ENCODE measurements at places on chromosomes 3 and 15.

DNA sequence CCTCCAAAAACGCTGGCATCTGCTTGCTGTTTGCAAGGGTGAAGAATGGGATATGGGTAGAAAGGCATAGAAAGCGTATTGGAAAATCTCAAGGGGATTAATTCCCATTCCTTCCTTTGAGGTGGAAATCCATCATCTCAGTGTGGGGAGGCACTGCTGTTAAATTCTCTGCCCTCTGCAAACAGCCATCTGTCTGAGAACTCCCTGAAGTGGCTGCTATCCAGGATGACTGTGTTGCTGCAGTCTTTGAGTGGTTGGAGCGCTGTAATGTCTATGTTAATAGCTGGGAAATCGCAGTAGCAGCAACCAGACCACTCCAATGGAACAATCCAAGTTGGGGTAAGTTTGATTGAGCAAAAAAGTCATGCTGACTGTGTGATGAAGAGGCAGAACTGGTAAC, 625.9 kb downstream of the NLGN1 start:
- DNase-seq, result no peak

GRCh38 chr3:129758306-129758705, 135.2 kb downstream of the TMCC1 start:
- DNase-seq, result no peak

DNA sequence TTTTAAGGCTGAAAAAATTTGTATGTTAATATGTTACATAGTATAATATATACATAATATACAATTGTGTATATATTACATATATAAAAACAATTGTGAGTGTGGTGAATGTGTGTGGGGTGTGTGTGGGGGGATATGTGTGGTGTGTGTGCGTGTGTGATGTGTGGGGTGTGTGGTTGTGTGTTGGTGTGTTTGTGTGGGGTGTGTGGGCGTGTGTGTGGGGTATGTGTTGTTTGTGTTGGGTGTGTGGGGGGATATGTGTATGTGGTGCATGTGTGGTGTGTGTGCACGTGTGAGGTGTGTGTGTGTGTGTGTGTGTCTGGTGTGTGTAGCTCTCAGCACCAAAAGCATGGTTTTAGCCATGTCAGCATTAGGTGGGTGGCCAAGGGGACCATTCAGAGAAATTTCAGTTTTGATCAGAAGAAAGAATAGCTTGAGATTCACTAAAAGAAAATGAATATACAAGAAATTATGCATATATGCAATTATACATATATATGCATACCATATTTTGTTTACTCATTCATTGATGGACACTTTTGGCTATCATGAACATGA, 118.9 kb downstream of the ALDH1A2 start:
- no peak for DNase-seq

- DNase-seq, result no peak
These were observed 793 bp downstream of the SLC30A4 start for GRCh38 chr15:45521596-45522327.

- DNase-seq, result no peak
These were observed 475.0 kb upstream of the PROK2 start for GRCh38 chr3:72259755-72260587.

DNA sequence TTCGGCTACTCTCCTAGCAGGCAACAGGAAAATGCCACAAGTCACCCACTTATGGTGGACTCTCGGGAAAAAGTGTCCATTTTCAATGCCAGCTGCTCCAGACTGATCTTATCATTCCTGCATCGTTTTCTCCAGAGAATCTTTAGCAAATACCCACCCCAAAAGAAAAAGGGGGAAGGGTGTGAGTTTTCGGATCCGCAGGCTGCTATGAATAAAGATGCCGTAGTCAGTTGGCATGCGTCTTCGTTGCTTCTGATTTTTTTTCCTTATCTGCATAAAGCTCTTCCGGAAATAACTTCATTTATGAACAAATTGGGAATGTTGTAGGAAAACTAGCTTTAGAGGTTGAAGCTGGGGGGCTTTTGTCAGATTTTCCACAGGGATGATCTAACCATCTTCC, 22.4 kb upstream of the VILL start:
- DNase-seq, result no peak

GRCh38 chr3:168047190-168047795, 48.4 kb downstream of the GOLIM4 start:
- no peak for DNase-seq

DNA sequence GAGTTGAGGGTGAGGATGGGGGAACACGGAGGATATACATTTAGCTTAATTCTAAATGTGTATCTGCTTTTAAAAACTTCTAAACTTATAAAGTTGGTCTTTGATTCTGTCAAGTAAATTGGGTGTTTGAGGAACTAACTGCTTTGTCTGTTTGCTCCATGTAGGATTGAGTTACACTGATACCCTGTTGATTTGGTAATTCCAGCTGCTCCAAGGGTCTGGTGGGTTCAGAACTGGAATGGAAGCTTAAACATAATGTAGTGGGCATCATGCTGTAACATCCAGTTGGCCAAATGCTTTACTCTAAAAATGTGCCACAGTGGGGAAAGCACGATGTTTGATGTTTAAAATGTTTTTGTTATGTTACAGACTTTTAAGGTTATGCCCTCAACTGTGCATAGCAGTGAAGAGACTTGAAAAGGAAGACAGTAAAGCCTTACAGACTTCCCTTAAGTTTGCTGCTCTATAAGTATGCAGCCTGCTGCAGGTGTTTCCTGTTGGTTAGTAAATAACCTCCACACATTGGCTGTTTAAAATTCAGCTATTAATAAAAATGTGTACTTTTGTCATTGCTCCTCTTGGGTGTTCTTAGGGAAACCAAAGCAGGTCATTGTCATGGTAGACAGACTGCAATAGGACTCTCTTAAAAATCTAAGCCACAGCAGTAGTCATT, 5.9 kb upstream of the EDEM1 start:
- DNase-seq, result no peak

DNA sequence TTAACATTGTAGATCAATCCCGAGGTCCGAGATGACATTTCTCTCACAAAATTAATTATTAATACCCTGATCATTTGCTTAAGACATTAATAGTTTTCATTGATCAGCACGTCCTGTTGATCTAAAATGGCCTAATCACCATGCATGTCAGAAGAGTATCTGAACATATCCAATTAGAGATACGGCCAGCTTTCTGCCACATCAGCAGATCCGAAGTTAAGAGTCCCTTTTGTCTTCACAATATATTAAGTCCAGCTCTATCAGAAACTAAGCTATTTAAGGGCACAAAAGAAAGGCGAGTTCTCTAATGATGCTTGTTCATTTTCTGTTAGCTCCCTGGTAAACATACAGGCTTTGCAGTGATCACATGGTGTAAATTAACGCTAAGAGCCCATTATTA, 470.3 kb downstream of the CNTN4 start:
- no peak for DNase-seq

- no peak for DNase-seq
These were observed 14.3 kb upstream of the FBXL22 start for GRCh38 chr15:63582718-63583426.

GRCh38 chr3:188796122-188796631, 375.6 kb upstream of the TPRG1 start:
- DNase-seq, result no peak

GRCh38 chr3:124885466-124886167, 1.5 kb downstream of the ITGB5 start:
- no peak for DNase-seq

- DNase-seq, result no peak
These were observed 12.4 kb downstream of the GLYCTK start for GRCh38 chr3:52299879-52300611.

DNA sequence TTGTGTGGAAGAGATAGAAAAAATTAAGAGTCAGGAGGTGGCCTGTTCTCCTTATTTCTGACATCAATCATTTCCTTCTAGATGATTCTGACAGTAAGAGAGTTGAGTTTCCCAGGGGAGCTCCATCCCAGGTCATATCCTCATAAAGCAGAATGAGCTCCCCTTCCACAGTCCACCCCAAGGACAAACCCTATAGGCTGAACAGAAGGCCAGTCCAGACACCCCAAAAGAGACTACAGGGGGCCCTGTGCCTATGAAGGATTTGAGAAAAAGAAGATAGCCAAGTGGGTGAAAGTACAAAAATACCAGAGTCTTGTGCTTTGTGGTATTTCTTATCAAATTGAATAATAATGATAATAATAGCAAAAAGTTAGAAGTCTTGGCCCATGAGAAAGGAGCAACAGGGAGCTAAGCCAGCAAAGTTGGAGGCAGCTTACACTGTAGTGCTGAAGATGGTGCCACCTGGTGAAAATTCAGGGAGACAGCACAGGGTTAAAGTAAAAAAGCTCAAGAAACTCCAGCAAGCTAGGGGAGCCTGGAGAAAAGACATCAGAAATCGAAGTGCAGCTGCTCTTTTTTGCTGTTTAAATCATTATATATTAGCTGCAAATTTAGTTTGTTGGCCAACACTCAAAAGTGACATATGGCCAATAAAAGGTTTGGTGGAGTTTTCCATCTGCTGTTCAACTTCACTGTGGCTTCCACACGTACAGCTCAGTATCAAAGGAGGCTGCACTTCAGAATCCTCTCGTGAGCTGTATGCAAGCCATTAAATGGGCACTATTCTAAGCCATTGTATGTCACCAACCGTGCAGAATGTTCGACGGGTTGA, 35.8 kb upstream of the SLC24A5 start:
- no peak for DNase-seq

DNA sequence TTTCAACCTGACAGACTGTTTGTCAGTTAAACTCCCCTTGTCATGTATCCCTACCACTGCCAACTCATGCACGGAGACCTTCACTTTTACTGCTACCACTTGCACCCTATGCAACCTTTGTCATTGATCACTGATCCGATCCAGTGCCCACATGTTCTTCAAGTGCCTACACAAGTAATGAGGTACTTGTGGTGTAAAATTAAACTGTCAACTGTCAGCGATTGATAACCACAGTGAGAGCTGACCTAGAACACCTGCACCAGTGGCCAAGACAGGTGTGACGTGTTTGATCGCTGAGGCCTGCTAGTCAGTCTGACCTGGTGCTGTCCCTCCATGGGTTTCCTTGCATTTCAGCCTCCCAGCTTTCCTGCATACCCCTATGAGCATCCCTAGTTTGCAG, 55.6 kb downstream of the MECOM start:
- DNase-seq, result no peak

DNA sequence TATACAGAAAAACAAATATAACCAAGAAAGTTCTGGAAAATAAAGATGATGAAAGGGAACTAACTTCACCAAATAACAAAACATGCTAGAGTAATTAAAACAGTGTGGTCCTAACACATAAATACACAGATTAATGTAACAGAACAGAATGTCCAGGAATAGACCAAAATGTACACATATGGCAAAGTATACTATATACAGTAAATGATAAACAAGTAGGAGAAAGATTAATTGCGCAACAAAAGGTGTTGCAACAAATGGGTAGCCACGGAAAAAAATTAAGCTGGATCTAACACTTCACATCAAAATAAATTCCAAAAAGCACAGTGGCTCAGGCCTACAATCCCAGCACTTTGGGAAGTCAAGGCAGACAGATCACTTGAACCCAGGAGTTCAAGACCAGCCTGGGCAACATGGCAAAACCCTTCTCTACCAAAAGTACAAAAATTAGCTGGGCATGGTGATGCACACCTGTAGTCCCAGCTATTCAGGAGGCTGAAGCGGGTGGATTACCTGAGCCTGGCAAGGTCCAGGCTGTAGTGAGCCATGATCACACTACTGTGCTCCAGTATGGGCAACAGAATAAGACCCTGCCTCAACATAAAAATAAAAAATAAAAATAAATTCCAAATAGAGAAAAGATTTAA, 19.8 kb downstream of the SCAP start:
- DNase-seq, result no peak

DNA sequence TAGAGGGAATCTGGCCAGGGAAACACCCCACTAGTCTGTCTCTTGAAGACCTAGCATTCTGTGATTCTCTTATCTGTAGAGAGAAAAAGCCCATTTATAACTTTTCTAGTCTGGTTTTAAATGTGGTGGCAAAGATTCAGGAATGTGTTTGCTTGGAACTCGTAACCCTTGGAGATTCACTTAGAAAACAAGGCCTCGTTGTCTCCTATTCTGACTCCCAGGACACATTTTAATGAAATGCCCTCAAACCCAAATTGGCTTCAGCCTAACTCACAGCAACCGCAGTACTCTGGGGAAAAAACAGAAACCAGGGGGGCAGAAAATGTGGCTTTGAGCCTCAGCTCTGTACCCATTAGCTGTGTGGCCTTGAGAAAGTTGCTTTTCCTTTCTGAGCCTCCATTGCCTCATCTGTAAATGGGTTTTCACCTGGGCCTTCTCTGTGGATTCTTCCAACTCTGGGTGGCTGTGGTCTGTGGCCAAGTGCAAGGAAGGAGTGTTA, 36.5 kb downstream of the RPLP1 start:
- no peak for DNase-seq

DNA sequence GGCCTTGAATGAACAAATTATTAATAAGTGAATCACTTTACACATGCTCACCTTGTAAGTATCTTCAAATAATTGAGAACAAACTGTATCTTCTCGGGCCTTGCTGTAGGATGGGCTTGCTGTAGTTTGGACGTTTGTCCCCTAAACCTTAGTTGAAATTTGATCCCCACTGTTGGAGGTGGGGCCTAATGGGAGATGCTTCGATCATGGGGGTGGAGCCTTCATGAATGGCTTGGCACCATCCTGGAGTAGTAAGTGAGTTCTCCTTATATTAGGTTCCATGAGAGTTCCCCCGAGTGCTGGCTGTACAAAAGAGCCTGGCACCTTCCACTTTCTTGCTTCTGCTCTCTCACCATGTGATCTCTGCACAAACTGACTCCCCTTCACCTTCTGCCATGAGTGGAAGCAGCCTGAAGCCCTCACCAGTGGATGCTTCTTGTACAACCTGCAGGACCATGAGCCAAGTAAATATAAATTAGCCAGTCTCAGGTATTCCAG, 29.3 kb downstream of the PIGB start:
- no peak for DNase-seq

GRCh38 chr3:4985330-4986174, 6.3 kb downstream of the BHLHE40 start:
- no peak for DNase-seq

DNA sequence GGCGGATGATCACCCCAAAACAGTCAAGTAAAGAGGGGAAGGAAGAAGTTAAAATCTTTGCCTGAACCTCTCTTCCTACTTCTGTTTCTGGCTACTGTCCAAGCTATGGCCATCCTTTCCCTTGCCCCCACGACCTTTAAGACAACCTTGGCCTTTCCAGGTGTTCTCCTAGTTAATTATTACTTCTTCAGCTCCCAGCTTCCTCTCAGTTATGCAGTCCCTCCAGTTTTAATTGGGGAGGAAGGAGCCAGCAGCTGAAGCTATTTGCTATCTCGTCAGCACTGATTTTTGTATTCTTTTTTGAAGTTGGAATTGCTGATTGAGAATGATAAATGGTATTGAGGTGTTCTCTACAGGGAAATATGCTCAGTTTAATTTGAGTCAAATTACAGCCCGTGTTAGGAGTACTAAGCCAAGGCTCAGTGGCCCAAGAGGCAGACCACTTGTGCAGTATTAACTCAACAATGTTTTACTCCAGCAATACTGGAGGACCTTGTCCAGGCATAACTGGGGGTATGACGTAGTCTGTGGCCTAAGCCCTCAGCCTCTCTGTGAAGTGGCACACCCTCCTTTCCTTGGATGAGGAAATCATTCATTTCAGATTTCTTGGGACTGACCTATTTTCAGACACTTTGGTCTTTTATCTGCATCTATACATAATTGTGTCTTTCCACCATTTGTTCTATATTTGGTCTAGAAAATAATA, 336.9 kb downstream of the SLC9A9 start:
- DNase-seq, result no peak

- no peak for DNase-seq
These were observed 86.9 kb upstream of the SLC25A26 start for GRCh38 chr3:66133853-66134445.

GRCh38 chr15:68337826-68338225, 60.3 kb downstream of the FEM1B start:
- DNase-seq, result no peak

Measured in esophagus squamous epithelium (tissue), 5 donors.